Psoas muscle (tissue), 8 donors: ENCODE measurements at places on chromosomes 7 and 10. TPM values are rescaled to one million over a fixed set of nuclear protein-coding genes. Genes with fewer than 3 reads are reported as not detected.

Gene ASAH2
- total RNA-seq: 0.15 TPM

Gene STN1
- total RNA-seq: 22.7 TPM

Gene CYP26C1
- total RNA-seq: not detected

Gene PITX3
- total RNA-seq: 9.7 TPM

Gene OPN1SW
- not detected for total RNA-seq

Gene EPDR1
- total RNA-seq: 46.9 TPM

Gene FEZF1
- total RNA-seq: not detected

Gene C10orf90
- total RNA-seq: not detected

Gene SEC23IP
- 49.7 TPM for total RNA-seq

Gene ASZ1
- not detected for total RNA-seq

Gene IFT22
- 22.4 TPM for total RNA-seq

Gene NAT16
- total RNA-seq: not detected

Gene ATP6V0A4
- total RNA-seq: not detected

Gene FGFR2
- total RNA-seq: 0.36 TPM

Gene PIP
- not detected for total RNA-seq

Gene GAD2
- total RNA-seq: not detected

Gene NYAP1
- 0.32 TPM for total RNA-seq

Gene CAV2
- total RNA-seq: 12.8 TPM

Gene GPNMB
- total RNA-seq: 11.9 TPM

Gene SPRN
- total RNA-seq: not detected

Gene C10orf67
- total RNA-seq: not detected

Gene FBXL15
- total RNA-seq: 8.2 TPM

Gene CROT
- total RNA-seq: 4.6 TPM

Gene ABCF2
- total RNA-seq: 66.0 TPM

Gene DEPP1
- 37.2 TPM for total RNA-seq

Gene CCDC172
- not detected for total RNA-seq

Gene TRIM4
- total RNA-seq: 7.6 TPM

Gene SMO
- total RNA-seq: 1.4 TPM

Gene PTPN20
- total RNA-seq: 5.9 TPM

Gene WNT16
- total RNA-seq: not detected

Gene RBP3
- total RNA-seq: not detected

Gene THNSL1
- 8.2 TPM for total RNA-seq

Gene LOXL4
- total RNA-seq: 14.7 TPM

Gene RET
- total RNA-seq: 0.60 TPM

Gene LRRN3
- total RNA-seq: 0.15 TPM

Gene OR2A5
- not detected for total RNA-seq

Gene TDRD1
- total RNA-seq: 0.20 TPM

Gene PBLD
- total RNA-seq: 2.9 TPM

Gene ZNF503
- 5.2 TPM for total RNA-seq

Gene CALHM3
- not detected for total RNA-seq
